SJSA1 (cell line): ENCODE measurements at places on chromosomes 1 and 21.

DNA sequence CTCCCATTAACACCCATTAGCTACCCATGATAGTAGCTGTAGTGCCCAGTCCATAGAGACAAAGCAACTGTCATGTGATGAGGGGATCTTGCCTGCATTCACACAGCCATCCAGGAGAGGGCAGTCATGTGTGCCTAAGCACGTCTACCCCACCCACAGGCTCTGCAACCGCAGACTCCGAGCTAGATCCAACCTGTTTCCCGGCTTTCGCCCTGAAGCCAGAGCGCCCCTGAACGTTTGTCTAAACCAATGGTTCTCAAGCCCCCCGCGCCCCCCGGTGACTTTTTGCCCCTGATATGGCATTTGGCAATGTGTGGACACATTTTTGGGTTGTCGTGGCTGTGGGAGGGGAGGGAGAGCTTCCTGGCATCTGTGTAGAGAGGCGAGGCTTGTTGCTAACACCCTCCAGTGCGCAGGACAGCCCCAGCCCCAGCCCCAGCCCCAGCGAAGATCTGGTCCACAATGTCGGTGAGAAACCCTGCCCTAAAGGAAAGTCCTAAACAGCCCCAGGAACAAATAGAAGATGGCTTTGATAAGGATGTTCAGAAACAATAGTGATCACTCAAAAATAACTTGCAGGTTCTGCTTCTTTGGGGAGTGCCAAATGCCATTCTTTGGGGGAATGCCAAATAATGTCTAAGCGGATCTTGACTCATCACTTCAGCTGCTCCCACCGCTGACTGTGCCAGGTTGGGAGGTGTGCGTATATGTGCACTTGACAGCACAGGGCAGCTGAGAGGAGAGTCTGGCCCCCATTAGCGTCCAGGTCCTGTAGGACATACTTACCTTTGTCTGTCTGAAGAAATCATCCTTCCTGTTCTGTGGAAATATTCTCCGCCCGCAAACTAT, 34.5 kb downstream of the SLC44A3 start:
- peak; percentile 88 for DNase-seq

DNA sequence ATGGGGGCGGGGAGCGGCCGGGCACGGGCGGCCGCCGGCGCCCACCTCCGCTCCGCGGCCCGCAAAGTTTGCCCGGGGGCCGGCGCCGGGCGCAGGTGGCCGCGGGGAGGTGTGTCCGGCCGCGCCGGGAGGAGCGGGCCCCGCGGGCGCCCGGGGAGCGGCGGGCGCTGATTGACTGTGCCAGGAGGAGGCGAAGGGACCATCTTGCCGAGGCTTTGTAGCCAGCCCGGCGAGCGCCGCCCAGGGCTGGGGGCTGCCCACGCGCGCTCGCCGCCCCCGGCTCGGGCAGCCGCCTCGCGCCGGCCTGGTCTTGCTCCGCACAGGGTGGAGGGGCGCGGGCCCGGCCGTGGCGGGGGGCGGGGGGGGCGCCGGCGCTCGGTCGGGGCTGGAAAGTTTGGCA, 432 bp downstream of the EPHB2 start:
- DNase-seq = no peak

DNA sequence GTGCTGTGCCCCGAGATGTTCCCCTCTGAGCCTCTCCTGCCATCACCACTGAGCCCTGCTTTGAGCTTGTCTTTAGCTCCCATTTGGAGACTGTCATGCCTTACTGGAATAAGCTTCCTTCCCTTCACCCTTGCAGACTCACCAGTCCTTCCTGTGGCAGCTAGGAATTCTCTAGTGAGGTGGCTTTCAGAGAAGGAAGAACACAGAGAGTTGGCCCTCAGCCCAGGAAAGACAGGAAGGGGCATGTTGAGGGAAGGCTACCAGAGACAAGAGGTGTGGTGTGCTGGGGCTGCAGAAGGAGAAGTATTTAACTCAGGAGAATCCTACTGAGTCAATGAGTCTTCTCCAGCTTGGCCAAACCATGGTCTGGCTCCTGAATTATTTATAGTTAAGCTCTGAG, 76.3 kb downstream of the UCK2 start:
- no peak for DNase-seq

GRCh38 chr1:225767634-225768540, 9.7 kb upstream of the SRP9 start:
- peak; percentile 51 for DNase-seq

GRCh38 chr1:63892632-63893395, 119.0 kb downstream of the ROR1 start:
- DNase-seq = peak; percentile 73

- DNase-seq = no peak
These were observed 534.4 kb downstream of the MATN1 start for GRCh38 chr1:30188999-30189398.

DNA sequence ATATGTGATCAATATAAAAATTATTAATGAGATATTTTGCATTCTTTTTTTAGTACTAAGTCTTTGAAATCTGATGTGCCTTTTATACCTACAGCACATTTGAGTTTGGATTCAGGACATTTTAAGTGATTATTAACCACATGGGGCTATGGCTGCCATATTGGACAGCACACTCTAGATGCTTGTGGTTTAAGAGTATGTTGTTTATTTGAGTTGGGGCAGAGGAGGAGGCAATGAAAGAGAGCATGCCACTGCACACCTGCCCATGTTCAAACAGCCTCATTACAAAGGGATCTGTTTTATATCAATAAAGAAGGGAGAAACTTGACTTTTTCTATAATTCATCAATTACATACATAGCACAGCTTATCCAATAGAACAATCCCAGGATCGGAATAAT, 99.4 kb upstream of the EDEM3 start:
- no peak for DNase-seq

GRCh38 chr1:101379950-101380349, 143.1 kb downstream of the S1PR1 start:
- DNase-seq = no peak

DNA sequence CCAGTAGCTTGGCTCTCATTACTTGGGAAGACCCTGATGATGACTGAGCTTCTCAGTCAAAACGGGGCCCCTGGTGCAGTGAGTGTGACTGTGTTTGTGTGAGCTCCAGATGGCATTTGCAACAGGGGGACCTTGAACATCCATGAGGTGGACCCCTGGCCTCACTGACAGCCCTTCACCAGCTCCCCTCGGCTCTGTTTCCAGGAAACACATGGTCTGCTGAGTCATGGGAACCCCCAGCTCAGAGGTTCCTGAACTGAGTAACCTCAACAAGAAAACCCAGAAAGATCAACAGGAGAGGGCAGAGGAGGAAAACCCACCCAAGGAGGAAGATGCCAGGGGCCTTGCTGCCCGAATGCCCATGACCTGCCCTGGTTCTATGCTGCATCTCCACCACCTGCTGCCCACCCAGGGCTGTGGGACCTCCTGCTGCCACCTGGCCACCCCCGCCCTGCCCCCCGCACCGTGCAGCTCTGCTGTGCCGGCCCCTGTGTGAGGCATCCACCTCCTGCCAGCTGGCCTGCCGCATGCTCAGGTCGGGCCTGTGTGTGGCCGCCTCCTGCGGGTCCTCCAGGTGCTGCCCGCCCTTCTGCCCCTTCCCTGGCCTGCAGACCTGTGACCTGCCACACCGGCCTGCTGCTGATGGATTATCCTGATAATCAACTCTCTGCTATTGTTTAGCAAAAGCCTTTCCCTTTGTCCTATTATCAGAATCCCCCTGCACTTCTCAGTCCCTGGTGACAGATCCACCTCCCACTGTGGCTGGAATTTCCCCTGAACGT, 4.2 kb upstream of the KRTAP12-1 start:
- no peak for DNase-seq

- no peak for DNase-seq
These were observed 6.0 kb downstream of the VANGL2 start for GRCh38 chr1:160406131-160406968.

- peak; percentile 72 for DNase-seq
These were observed 871 bp upstream of the ETS2 start for GRCh38 chr21:38804789-38805327.

- no peak for DNase-seq
These were observed 17.3 kb downstream of the ODF2L start for GRCh38 chr1:86378813-86379212.

GRCh38 chr21:29073222-29074006, at the start of gene CCT8:
CCT8 (minus strand) TSS chr21:29073648; CDS start chr21:29073590, 58 bp downstream.
- peak; percentile 97 for DNase-seq

GRCh38 chr1:180734366-180734765, 102.5 kb downstream of the XPR1 start:
- no peak for DNase-seq

- DNase-seq = no peak
These were observed 110.2 kb upstream of the PLD5 start for GRCh38 chr1:242634732-242635131.

DNA sequence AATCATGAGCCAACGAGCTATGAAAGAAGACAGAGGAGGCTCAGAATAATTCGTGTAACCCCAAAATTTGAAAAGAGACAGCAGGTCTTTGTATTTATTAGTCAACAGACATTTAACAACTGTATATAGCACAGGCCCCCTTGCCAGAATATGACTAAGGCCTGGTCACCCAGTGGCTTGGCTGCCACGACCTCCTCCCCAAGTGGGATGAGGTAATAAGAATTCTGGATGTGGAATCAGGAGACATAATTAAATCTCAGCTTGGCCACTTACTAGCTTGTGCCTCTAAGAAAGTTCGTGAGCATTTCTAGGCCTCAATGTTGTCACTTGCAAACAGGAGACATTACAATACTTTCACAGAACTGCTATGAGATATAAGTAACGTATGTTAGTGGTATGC, 134.2 kb upstream of the TNFSF4 start:
- DNase-seq = no peak

DNA sequence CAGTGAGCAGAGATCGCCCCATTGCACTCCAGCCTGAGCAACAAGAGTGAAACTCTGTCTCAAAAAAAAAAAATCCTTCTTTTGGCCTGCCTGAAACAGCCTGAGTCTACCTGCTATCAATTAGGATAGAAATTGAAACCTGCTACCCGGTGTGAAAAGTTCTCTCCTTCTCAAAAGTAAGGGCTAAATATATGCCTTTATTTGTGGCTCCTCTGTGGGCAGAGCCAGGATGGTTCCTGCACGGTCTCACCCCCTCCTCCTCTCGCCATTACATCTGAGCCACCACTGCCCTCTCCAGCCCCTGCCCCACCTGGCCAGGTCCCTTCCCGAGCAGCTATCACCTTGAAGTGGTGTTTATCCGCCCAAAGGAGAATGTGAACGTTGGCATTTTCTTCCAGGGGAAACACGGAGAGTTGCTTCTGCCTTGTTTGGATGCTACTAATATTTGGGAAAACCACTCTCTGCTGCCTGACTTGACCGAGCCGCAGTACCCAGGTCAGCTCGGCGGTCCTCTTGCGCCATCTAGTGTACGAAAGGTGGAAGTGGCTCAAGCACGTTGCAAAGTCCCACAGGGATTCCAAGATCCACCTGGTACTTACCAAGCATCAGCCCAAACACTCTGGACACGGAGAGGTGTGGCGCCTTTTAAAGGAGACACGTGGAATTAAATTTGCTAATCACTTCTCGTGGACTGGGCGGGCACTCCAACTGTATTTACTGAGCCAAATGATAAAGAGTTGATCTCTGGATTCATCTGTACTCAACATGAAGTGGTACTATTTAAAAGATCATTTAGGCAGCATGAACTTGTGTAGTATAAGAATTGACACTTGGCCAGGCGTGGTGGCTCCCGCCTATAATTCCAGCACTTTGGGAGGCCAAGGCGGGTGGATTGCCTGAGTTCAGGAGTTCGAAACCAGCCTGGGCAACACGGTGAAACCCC, 31.9 kb downstream of the SETD4 start:
- DNase-seq = peak; percentile 51

- DNase-seq = no peak
These were observed 30.9 kb downstream of the VWA5B1 start for GRCh38 chr1:20321573-20321972.

DNA sequence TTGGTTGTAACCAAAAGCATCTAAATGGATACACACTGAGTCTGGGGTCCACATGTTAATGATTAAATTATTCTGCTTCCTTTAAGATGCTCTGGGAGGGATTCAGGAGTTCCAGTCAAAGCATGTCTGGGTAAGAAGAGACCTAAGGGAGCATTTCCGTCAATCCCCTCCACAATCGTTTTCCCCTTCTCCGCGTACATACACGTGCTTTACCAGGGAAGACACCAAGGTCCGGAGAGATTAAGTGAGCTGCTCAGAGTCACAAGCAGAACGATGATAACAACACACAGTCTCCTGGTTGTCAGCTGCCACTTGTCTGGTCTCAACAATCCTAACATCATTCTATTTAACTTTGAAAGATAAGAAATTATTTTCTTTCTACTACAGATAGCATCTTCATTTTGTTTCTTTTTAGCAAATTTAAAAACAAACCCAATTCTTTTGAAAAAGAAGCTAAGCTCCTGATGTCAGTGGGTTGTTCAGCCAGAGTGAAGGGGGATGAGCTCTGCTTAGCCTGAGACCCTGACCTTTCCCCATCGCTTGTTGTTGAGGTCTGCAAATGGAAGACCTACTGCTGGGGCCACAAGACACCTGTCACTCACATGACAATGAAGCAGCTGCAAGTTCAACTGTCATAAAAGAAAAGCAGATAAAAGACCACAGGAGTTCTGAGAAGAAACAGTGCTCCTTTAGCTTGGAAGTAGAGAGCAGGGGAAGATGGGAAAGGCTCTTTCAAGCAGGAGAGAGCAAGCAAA, 4.5 kb downstream of the PAFAH2 start:
- no peak for DNase-seq

DNA sequence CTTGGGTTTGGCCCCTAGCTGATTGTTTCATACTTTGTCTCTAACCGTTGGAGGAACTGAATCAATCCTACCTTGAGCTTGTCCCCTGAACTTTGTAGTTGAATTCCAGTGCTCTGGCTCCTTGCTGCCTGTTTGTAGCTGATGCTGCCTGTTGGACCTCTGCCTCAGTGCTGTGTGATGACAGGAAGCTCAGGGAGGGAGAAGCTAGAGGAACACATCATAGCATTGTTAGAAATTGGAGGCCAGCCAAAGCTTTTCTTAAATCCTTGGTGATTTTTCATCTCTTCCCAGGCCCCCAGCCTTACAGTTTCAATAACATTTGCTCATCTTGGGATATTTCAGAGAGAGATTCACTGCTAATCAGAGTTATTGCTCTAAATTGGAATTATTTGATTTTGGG, 34.0 kb downstream of the MACF1 start:
- peak; percentile 41 for DNase-seq

DNA sequence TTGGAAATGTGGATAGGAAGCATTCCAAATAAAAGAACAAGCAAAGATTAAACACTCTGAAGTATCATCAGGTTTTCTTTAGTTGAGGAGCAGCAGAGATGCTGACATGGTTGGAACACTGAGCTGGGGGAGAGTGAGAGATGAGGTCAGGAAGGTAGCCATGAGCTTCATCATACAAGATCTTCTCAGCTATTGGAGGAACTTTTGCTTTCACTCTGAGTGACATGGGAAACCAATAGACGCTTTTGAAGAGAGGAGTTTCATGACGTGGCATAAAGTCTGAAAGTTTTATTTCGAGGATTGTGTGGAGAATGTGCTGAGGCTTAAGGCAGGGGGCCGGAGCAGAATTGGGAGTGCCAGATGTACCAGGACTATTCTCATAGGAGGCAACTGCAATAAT, 616.2 kb upstream of the CAMK1G start:
- DNase-seq = no peak
